ENCODE measurements at places on chromosomes 2 and 18. TPM values are rescaled to one million over a fixed set of nuclear protein-coding genes. Genes with fewer than 3 reads are reported as not detected.

- no peak for DNase-seq
Observed at GRCh38 chr2:37920570-37920969, 4.5 kb upstream of the RMDN2 start.

DNA sequence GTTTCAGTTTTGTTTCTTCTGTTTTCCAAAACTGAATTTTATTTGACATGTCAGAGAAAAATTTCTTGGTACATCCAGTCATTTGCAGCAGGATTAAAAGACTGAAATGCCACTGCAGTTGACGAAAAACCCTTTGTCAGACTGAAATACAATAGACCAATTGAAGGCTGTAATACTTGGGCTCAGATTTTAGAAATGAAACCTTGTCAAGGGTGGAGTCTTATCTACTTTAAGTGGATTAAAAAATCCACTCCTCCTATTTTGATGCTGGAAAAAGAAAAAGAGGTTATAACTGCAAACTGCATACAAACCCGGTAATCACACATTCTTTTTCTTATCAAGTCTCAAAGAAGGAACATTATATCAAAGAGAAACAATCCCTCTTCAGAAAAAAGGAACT, 80.2 kb upstream of the NEUROD1 start:
- no peak for DNase-seq

The RAB31 gene
- total RNA-seq: 36.8 TPM

The LOXHD1 gene
- not detected for total RNA-seq

The ATOH8 gene
- 239 TPM for total RNA-seq

GRCh38 chr18:62327977-62328376, 2.9 kb downstream of the TNFRSF11A start:
- DNase-seq: no peak

The CROCC2 gene
- total RNA-seq: 2.9 TPM

DNA sequence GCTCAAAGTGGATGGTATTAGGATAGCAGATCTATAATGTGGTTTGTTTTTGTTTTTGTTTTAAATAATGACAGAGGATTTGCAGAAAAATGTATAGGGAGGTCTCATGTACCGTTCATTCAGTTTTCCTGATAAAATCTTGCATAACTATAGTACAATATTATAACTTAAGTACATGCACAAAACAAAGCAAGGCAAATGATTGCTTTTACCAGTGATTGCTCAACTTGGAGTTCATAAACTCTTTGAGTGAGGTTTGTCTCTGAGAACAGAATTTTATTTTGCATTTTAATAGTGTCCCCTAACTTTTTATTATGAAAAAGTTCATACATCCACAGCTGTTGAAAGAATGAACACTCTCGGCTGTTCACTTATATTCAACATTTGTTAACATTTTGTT, 96.6 kb downstream of the MAP4K4 start:
- DNase-seq: no peak

GRCh38 chr2:102826904-102827303, 65.1 kb downstream of the TMEM182 start:
- DNase-seq: no peak

GRCh38 chr2:15889442-15890123, 50.8 kb upstream of the MYCN start:
- DNase-seq: no peak

DNA sequence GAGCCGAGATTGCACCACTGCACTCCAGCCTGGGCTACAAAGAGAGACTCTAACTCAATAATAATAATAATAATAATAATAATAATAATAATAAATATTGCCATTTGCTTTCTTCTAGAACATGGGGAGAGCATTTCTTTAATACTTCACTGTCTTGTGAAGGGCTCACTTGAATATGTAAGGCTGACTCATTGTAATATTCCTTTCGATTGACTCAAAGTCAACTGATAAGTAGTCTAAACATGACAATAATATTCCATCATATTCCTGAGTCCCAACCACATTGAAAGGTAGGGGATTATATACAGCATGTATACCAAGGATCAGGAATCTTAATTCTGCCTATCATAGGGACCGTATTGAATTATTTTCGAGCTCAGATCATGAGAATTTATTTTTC, 949.2 kb downstream of the DSC3 start:
- DNase-seq: no peak

Measured in ascending aorta (tissue), 2 donors.